ENCODE measurements at places on chromosomes 6 and 20.

DNA sequence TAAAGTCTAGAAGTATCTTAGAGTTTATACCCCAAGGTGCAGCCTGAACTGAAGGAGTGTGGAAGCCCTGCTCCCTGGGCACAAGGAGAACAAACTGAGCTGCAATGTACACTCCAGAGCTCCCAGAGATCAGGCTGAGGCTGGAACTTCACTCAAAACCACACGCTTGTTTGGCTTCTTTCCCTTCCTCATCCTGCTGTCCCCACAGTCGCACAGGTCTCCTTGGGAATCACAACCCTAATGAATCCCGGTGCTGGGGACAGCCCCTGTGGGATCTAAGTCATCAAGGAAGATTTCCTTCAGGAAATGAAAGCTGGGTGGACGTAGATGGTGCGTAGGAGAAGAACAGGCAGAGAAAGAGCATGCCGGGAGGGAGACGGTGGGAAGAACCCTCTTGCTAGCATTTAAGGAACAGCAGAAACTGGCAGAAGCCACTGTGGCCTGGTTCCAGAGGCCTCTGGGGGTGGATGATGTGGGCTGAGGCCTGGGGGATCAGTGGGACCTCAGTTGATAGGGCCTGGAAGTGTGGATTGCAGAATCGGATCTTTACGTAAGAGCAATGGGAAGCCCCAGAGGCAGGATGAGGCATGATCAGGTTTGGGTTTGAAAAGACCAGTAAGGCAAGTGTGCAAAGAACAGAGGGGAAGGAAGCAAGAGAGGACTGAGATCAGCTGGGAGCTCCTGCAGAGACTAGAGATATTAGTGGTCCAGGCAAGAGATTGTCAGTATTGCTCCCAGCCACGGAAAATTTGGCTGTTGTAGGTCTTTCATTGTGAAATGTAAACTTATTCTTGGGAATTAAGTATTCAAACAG lies 21.4 kb downstream of the CYP24A1 start:
- no peak for DNase-seq

DNA sequence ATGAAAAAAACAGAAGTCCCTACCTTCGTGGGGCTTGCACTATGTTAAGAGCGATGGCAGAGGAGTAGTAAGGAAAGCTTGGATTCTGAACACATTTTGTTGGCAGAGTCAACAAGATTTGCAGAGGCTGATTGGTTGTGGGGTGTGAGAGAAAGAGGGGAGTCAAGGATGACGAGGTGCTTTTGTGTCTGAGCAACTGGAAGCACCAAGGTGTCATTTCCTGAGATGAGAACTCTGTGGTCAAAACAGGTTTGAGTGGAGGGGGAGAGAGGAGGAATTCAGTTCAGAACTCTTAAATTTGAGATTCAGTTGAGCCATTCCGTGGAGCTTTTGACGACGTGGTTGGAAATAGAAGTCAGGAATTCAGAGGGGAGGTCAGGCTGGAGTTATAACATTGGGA lies 3.5 kb downstream of the OCSTAMP start:
- no peak for DNase-seq

DNA sequence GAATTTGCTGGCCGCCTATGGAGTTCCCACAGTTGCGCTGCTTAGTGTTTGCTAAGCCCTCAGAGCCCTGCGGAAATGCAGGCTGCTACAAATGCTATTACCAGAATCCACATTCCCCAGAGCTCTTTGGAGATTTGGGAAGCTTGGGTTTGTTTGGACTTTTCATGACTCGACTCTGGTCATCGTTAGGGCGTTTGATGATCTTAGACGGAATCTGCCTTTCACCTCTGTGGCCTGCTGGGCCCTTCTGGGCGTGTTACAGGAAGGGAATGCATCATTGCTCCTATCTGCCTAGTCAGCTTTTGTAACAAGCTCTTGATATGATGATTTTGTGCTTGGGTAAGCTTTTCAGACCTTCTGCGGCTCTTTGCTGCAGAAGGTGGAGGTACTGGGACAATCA lies 50.8 kb downstream of the EYA2 start:
- no peak for DNase-seq

GRCh38 chr6:103047567-103047966 lies 1654.1 kb downstream of the GRIK2 start:
- DNase-seq = no peak

DNA sequence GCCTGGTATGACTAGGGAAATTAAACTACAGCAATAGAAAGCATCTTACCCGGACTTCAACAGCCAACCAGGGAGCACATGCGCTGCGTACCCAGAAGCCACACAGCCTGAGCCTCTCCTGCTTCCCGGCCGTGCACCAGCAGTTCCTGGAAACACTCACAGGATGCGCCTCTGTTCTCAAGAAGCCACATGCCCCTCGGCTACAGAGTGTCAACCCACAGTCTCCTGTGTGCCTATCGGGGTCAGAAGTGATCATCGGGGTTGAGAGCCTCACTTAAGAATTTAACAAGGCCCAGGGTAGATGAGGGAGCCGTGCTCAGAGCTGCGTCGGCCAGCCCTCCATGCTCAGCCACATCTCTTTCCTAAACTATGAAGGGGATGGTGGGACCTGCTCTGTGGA lies 147.2 kb upstream of the GGTLC1 start:
- no peak for DNase-seq

DNA sequence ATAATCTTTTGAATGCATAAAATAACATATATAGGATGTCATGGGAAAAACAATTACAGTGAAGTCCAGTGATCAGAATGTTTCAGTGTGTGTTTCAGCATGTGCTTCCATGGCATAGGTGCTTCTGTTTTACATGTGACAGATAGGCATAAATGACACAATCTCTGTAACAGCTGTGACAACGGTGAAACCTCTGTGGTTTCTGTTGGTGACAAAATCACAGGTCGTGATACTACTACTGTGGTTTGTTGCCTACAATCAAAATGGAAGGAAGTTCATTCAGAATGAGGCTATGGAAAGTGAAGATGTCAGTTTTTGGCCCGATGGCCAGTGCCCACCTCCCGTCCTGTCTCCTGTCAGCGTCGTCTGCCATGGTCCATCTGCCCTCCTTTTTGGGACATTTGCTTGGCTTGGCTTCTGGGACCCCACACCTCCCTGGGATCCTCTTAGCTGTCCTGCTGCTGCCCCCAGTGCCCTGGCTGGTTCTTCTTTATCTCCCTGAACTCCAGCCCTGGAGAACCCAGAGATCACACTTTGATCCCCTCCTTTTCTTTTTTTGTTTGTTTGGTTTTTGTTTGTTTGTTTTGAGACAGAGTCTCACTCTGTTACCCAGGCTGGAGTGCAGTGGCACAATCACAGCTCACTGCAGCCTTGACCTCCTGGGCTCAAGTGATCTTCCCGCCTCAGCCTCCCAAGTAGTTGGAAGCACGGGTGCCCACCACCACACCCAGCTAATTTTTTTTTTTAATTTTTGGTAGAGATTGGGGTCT lies 79.3 kb upstream of the NAA20 start:
- DNase-seq = no peak

- DNase-seq = peak; percentile 45
Observed at GRCh38 chr6:136317021-136317694, 27.5 kb upstream of the BCLAF1 start.

DNA sequence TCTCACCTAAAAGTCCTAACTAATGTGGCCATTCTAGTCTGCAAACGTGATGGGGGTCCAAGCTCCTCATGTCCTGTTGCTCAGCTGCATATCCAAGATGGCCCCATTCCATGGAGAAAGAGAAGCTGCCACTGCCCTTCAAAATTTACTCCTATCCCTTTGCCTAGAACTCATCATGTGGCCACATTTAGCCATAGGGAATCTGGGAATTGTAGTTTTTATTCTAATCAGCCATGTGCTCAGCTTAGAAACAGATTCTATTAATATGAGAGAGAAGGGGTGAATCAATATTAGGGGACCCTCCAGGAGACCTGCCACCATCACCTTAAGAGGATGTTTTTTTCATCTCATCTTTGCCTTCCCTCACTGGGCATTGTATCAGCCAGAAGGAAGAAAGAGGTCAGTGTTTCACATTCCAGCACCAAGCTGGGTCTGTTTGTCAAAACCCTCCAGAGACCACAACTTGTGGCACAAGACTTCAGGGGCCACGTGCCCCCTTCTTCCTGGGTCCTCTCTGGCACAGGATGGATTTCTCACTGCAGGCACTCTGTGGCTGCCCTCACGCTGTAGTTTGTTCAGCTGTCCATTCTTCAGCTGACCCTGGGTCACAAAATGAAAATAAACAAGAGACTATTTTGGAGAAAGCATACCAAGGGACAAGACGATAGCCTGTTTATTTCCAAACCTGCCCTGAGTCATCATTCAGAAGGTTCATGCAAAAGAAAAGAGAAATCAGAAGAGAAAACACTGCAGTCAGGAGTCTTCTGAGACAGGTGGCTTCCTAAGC lies 172.0 kb downstream of the EYA2 start:
- DNase-seq = no peak

DNA sequence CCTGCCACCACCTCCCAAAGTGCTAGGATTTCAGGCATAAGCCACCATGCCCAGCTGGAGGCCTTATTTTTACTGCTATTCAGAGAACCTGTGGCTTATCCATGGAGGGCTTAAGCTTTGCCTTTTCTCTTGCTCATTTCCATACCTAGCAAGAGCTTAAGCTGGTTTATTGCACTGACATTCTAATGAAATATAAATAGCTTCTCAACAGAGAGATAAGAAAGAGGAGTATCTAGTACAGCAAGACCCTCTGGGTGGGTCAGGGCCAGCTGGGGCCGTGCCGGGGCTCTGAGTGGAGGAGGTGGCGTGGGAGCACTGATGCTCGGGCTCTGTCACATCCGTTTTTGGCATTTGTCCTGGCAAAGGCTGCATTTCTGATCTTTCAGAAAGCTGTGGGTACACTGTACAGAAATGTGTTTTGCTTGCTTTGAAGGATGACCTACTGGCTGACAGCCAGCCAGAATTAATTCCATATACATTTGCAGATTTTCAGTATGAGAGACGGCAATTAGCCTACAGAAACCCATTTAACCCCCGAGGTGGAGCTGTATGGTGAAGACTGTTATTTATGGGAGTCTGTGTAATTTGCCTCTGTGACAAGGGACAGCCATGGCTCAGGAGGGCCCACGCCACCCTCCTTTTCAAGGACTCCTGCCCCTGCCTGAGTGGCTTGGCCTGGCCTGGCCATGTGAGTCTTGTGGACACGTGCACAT lies 181.6 kb upstream of the AKAP12 start:
- no peak for DNase-seq

DNA sequence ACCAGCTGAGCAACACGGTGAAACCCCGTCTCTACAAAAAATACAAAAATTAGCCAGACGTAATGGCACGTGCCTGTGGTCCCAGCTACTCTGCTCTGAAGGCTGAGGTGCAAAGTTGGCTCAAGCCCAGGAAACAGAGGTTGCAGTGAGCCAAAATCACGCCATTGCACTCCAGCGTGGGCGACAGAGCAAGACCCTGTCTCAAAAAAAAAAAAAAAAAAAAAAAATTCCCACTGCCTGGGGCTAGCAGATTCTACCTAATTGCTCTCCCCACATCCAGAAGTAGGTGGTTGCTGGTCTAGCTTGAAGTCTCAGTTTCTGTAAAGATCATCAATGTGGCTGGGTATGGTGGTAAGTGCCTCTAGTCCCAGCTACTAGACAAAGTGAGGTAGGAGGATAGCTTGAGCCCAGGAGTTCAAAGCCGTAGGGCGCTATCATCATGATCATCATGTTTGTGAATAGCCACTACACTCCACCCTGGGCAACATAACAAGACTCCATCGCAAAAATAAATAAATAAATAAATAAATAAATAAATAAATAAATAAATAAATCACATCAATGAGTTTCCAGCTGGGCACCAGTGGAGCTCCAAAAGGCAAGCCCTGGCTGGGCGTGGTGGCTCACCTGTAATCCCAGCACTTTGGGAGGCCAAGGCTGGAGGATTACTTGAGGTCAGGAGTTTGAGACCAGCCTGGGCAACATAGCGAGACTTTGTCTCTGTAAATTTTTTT lies 6.3 kb upstream of the AP5S1 start:
- no peak for DNase-seq

DNA sequence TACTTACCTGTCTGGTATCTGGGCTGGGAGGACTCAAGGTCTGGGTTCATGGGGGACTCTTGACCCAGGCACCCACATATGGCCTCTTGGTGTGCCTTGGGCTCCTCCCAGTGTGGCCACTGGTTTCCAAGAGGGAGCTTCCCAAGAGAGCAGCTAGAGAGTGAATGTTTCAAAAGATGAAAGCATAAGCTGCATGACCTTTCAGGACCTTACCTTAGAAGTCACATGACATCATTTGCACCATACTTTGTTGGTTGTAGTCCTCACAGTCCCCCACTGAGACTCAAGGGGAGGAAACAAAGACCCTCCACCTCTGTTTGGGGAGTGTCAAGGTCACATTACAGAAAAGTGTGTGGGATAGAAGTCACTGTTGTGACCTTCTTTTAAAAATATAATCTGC lies 13.9 kb downstream of the ACTR5 start:
- DNase-seq = no peak

DNA sequence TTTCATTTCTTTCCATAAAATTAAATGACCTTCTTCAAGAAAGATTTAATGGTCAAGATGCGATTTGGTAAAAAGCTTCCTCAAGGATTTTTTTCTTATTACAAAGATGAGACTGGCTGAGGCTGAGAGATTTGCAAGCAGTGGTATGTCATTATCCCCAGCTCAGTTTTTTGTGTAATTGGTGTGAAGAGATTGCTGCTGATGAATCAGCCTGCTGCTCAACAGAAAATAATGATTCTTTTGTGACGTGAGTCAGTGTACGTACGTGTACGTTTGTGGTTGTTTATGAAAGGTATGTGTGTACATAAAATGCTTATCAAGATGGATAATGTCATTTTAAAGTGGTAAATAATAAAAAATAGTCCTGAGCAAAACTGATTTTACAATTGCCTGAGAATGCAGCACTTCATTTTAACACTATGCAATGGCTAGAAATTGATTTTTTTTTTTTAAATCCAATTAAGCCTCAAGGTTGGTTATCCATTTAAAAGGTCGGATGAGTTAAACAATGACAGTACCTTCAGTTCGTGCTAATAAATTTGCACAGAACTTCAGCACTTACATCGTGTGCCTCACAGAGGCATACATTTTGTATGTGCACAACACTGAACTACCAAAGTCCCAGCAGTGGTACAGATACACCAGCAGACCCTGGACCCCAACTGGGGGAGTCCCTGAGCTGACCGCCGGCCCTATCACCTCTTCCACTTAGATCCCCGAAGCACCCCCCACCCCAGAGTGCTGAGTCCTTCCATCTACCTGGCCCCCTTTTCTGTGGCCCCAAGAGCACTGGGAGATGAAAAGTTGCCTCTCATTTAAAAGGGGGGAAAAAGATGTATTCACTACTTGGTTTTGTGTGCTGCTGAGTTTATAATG lies 9.7 kb upstream of the NPEPL1 start:
- DNase-seq = no peak
